ENCODE measurements at places on chromosomes 7 and 10.

- DNase-seq = no peak
These were observed 111.0 kb downstream of the CDK6 start for GRCh38 chr7:92725161-92725925.

- no peak for DNase-seq
These were observed 29.8 kb downstream of the CPVL start for GRCh38 chr7:29116361-29117200.

DNA sequence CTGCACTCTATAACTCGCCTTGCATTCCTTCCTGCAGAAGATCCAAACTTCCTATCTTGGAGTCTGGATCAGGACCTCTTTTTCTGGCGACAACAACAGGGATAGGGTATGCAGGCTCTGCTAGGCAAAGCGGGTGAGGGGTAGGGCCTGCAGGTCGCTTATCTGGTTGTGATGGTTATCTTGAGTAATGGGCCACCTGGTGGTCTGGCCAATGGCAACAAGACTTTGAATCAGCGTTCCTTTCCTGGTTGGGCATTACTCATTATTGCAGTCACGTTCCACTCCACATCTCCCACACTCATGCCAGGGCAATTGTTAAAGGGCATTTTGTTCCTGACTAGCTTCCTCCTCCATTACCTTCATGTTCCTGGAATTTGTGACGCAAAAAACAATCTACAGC, 48.4 kb upstream of the PLXDC2 start:
- DNase-seq = no peak

GRCh38 chr10:80750268-80750667, 212.6 kb downstream of the SH2D4B start:
- DNase-seq = no peak

- DNase-seq = no peak
These were observed 30.8 kb upstream of the NKX6-2 start for GRCh38 chr10:132816718-132817117.

- DNase-seq = no peak
These were observed 64.6 kb downstream of the JAZF1 start for GRCh38 chr7:28116041-28116440.

DNA sequence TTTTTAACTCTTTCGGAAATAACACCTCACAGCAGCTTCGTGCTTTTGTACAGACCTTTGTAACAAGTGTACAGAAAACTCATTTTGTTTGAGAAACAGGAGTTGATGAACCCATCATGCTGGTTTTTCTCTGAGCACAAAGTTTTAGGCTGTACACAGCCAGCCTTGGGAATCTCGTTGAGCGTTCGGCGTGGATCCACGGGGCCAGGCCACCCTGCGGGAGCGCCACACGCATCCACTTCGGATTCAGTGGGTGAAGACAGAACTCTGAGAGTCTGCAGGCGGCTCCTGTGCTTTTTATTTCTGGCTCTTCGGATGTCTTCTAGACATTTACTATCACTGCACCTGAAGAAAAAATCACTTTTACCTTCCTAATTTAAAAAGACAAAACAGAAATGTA, 131.2 kb downstream of the SMURF1 start:
- no peak for DNase-seq

DNA sequence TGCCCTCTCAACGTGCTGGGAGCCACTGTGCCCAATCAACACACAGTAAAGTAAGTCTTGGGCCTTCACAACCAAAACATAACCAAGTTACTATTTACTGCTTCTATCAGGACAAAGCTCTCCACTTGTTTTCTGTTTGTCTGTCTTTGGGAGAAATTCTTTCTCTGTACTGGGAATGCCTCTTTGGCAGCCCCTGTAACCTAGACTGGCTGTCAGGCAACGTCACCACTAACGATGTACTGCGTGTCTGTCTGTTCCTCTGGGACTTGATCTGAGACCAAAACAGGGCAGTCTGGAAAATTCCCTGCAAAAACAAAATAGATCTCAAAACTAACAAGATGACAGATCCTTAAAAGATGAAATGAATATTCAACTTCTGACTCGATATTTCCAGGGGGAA, 113.0 kb downstream of the SMURF1 start:
- no peak for DNase-seq

DNA sequence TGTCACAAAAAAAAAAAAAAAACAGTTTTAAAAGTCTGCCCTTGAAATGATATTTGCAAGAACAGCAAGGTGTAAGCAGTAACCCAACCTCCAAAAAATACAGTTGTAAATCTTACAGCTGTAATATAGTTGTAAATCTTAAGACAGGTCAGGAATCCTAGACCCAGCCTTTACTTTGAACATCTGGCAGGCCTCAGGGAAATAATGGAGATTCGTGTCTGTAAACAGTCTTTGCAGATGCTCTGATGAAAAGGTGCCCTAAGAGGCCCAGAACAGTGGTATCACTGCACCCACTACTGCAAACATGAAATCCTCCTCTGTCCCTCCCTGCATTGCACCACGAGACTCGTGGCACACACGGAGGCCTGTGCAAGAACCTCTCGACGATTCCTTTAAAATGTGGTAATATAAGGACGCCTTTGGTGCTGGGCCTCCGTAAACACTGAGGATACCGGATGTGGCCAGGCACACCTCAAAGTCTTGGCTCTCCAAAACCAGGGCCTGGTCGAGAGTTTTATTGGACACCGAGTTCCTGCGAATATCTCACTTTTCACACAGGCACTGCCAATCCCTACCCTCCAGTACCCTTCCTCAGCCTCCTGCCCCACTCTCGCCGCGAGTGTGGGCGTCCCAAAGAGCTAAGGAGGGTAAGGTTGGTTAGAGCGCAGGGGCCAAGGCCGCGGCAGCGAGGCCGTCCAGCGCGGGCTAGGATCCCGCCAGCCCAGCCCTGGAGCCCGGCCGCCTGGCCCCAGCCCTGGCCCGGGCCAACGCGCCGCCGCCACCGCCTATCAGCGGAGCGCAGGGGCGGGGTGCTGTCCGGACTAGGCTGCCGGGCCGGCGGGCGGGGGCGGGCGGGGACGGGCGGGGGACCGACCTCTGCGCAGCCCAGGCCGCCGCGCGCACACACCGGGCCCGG, at the start of gene REEP3:
Gene REEP3, plus strand, starts transcription at position 902 of the 916 bp plus-strand sequence. CDS start 145 bp downstream, outside the sequence.
- no peak for DNase-seq

DNA sequence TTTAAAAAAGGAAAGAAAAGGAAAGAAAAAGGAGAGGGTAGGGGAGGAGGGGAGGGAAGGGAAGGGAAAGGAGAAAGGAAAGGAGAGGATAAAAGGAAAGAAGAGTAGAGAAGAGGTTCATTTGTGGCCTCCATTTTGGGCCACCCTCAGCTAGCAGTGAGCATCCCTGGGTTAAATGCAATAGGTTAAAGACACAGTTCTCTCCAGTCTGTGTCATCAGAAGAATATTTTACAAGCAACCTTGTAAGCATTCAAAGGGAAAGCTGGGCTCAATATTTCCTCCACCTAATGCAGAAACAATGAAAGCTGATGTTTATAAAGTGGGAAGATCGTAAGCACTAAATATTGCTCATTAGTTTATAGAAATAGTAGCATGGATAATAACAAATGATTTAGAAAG, 219.1 kb upstream of the PITRM1 start:
- no peak for DNase-seq

- DNase-seq = no peak
These were observed 121.6 kb downstream of the THSD7A start for GRCh38 chr7:11710377-11710776.

- no peak for DNase-seq
These were observed 122.9 kb downstream of the SH3PXD2A start for GRCh38 chr10:103732339-103733044.

DNA sequence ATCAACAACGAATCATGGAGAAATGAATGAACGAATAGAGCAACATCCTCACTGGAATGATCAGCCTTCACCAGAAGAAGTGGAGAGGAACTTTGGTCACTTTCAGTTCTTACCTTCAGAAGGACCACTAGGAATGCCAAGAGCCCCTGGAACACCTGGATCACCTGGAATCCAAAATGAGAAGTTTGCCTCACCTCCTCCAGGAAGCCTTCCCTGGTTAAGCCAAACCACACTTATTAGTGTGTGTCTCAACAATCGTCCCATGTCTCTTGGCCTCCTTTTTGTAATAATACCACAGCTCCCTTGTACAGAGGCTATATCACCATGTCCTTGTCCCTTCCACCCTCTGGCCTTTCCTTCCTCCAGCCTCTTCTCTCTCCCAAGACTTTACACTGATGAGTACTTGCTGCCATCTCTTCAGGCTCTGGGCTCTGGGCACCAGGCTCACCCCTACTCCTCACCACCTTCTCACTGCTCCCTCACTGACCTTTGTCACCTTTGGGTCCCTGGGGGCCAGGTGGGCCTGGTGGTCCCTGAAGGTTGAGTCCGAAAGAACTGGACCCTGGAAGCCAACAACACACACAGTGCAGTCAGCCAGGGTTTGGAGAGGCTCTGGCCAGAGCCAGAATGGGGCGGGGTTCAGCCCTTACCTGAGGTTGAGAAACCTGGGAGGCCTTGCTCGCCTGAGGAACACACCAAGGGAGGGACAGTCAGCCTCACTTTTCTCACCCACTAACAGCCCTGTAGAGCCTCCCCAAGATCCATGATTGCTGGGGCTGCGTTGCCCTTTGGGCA, 46.5 kb downstream of the COL17A1 start:
- DNase-seq = no peak

- no peak for DNase-seq
These were observed 379.7 kb downstream of the RPS24 start for GRCh38 chr10:78413076-78414055.

DNA sequence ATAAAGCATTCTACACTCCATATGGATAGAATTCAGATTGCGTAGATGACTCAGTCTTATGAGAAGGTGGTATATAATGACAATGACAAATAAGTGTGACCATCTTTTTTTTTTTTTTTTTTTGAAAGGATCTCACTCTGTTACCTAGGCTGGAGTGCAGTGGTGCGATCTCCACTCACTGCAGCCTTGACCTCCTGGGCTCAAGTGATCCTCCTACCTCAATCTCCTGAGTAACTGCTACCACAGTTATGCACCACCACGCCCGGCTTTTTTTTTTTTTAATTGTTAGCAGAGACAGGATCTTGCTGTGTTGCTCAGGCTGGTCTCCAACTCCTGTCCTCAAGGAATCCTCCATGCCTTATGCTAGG, 43.2 kb upstream of the NRP1 start:
- DNase-seq = no peak

- DNase-seq = no peak
These were observed 28.2 kb downstream of the MTERF1 start for GRCh38 chr7:91852263-91852741.

DNA sequence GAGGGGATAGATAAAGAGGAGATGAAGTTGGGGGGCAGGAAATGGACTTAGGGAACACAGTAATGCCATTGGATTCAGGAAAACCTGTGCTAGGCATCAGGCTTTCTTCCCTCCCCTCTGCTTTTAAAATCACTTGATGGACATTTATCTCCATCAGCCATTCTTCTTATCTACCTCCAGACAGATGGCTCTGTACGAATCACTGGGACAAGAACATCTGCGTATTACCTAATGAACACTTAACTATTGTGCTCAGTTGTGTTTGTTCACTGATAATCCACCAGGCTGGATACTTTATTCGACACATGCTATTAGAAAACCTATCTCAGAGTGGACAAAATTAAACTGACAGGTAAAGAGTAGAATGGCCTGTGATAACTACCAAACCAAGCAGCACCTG, 40.0 kb downstream of the TNKS2 start:
- DNase-seq = no peak

DNA sequence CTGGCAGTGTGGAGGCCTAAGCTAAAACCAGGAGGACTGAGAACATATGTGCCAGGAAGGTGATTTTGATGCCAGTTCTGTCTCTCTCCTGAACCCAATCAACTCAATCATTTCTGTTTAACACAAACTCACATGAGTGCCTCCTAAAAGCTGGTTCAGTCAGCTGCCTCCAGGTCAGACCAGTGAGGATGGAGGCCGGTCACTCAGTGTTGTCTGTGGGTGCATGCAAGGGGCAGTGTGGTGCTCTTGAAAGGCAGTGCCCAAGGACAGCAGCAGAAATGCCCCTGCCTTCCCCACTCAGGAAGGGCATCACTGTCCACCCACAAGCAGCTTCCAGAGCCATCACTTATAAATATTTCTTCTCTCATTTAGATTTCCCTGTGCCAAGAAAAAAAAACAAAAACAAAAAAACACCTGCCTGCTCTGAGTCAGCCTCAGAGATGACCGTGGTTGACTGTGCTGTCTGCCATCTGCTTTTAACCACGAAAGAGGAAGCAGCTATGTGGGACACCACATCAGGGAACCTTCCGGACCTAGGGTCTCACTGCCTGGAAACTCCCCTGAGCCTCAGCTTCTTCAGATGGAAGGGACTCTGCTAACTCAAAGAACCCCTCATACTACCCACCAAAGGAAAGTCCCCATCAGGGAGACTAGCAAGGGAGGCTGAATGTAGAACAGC, 39.1 kb downstream of the VOPP1 start:
- no peak for DNase-seq

GRCh38 chr7:7687800-7688199, 30.6 kb downstream of the RPA3 start:
- no peak for DNase-seq

- DNase-seq = no peak
These were observed 130.0 kb upstream of the LRRTM3 start for GRCh38 chr10:66795866-66796265.

GRCh38 chr7:149422914-149423301, 38.0 kb downstream of the ZNF777 start:
- no peak for DNase-seq

- DNase-seq = no peak
These were observed 30.6 kb upstream of the CTBP2 start for GRCh38 chr10:125190946-125191345.

GRCh38 chr7:104412911-104413310, 84.5 kb downstream of the LHFPL3 start:
- DNase-seq = no peak

DNA sequence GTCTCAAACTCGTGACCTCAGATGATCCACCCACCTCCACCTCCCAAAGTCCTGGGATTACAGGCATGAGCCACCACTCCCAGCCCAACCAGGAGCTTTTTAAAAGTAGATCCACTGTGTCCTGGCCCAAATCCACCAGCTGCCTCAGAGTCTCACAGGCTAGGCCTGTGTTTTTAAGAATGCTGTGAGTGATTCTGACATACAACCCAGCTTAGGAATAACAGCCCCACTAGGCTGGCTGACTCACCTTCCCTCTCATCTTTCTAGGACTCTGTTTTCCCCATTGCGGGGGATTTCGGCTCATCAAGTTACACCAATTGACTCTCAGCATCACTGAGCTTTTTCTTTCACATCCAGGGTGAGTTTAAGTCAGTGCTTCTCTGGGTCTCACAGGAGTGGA, 207.6 kb downstream of the SKIDA1 start:
- DNase-seq = no peak

DNA sequence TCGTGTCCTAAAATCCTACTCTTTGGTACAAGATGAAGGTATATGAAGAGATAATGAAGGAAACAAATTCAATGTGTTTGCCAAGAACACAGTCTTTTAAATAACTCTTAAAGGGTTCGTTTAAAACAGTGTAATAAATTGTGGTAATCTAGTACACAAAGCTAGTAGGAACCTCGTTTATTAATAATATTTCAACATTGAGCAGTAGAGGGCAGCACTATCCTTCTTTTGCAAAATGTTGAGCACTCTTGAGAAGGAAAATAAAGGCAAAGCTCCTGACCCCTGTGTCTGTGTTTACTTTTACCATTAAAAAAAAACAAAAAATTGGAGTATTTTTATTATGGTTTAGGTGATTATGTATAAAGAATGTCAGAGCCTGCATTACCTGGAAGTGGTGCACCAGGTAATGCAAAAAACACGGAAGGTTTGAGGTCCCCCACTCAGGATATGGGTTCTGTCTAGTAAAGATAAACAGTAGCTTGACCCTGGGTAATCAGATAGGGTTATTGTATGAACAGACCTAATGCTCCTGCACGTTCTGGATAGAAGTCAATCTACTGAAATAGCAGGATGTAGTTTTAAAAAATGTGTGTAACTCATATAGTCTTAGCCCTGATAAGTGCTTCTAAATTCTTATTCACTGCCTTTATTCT, 5.7 kb upstream of the GOT1 start:
- no peak for DNase-seq

Measured in esophagus squamous epithelium (tissue), 5 donors.